ENCODE measurements at places on chromosomes 12 and 14.

DNA sequence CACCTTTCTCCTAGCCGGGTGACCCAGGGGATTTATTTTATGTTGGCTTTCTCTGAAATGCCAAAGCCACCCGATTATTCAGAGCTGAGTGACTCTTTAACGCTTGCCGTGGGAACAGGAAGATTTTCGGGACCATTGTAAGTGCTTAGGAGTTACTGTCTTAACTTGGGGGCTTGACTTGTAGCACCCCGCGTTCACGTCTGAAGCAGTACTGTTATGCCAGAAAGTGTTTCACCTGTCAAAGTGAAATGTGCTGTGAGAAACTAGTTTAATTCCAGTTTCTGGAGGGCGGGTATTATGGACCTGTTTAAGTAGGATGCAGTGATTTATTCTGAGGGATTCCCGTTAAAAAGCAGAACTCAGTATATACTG lies 218 bp downstream of the LYSET start:
- DNase-seq: no peak

GRCh38 chr14:103489621-103490020 lies 33.0 kb downstream of the CKB start:
- DNase-seq: no peak

DNA sequence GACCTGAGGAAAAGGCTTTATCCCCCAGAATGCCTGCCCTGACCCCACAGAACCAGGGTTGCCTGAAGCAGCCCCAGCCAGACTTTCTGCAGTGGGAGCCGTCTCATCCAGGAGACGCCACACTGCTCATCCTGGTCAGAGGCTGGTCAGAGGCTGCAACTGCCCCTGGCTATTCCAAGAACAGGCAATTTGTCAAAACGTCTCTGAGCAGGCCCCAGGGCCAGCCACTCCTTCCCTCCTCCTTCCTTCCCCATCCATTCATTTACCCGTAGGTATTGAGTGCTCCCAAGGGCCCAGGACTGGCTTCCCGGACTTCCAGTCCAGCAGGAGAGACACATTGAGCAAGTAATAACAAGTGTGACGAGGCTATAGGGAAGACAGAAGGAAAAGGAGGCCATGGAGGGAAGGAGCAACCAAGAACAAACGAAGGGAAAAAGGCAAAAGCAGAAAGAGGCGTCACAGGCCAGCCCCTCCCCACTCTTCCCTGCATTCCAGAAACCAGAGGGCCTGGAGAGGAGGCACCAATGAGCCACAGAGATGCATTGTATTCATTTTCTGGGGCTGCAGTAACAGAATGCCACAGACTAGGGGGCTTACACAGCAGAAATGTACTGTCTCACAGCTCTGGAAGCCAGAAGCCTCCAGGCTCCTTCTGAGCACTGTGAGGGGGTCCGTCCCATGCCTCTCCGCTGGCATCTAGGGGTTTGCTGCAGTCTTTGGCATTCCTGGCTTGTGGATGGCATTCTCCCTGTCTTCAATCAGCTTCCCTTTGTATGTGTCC lies 21.0 kb upstream of the CD9 start:
- no peak for DNase-seq

DNA sequence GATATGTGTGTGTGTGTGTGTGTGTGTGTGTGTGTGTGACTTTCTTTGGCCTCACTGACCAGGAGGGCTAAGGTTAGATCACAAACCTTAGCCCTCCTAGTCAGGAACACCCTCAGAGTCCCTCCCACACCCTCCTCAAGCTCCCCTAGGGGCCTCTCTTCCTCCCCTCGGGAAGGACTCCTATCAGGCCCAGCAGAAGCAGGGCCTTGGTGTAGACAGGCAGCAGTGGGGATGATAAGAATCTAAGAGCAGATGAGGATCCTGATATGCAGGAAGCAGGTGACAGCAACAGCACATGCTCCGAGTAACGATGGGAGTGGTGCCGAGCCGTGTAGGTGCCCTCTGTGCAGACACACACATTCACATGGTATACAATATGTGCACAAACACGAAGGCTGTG lies 20.7 kb downstream of the PLEK2 start:
- peak; percentile 7 for DNase-seq

- no peak for DNase-seq
These were observed 119.6 kb downstream of the PLXNC1 start for GRCh38 chr12:94267921-94268471.

DNA sequence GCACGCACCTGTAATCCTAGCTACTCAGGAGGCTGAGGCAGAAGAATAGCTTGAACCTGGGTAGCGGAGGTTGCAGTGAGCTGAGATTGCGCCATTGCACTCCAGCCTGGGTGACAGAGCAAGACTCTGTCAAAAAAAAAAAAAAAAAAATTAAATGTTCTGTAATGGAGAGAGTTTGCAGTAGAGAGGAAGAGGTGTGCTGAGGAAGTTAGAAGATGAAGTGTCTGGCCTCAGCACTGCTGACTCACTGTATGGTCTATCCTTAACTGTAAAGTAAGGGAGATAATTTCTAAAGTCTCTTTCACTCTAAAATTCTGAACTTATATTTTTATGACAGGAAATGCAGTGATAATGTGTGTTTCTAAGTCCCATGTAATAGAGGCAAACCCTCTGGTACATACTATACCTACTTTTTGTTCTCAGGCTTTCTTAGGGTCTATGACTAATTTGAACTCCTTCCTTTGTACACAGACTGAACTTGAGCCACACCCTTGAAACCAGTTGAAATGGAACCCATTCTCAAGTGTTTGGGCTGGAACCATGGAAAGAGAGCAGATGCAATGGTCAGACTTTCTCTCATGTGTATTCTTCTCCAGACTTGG lies 278.1 kb upstream of the FAR2 start:
- DNase-seq: no peak

GRCh38 chr12:597926-598568 lies 65.2 kb downstream of the NINJ2 start:
- DNase-seq: no peak

GRCh38 chr14:96624661-96625425 lies 122.7 kb downstream of the PAPOLA start:
- DNase-seq: no peak

DNA sequence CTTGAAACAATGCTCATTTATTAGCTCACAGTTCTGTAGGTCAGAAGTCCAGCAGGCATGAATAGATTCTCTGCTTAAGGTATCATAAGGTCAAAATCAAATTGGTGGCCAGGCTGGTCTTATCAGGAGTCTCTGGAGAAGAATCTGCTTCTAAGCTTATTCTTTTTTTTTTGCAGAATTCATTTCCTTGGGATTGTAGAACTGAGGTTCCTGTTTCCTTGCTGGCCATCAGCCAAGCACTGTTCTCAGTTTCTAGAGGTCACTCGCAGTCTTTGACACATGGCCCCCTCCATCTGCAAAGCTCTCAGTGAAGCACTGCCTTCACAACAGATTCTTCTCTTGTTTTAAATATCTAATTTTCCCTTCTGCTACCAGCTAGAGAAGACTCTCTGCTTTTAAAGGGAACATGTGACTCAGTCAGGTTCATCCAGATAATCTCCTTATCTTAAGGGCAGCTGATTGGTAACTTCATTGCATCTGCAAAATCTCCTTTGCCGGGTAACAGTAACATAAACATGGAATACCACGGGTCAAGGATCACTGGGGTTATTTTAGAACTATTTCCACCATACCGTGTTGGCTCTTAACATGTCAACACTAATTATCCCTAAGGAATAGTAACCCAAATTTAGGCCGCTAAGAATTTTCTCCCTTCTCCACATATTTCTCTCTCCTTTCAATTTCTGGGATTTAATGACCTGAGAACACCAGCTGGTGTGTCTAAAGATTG lies 25.3 kb downstream of the RHOJ start:
- no peak for DNase-seq

GRCh38 chr12:50937653-50938052 lies 14.7 kb upstream of the HIGD1C start:
- DNase-seq: no peak

DNA sequence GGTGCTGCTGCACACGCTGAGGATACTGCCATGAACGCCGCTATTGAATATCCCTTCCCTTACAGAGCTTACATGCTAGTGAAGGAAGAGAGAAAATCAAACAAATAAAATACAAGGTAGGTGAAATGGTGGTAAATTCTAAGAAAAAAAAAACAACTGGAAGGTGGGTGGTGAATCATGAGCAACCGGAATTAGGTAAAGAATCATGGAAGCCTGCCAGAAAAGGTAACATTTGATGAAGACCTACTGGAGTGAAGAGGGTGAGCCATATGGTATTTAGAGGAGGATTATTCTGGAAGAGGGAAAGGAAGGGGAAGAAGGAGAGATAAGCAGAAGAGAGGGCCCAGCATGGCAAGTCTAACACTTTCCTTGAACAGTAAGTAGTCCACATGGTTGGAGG lies 76.1 kb downstream of the LRIG3 start:
- no peak for DNase-seq

DNA sequence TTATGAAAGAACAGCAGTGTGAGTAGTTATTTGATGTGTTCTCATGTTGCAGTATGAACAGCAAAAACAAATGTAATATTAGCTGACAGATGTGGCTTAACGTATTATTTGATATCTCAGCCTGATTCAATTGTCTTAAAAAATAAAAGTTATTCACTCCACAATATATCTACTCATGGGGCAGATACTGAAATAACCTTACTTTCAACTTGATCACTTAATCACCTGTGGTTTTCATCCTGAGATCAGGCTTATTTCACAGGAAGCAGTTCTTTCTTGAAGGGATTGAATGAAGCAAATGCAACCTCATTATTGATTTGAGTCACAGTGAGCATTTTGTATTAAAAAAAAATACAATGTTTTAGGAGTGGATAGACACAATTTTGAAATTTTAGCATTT lies 90.3 kb downstream of the AKAP6 start:
- no peak for DNase-seq

DNA sequence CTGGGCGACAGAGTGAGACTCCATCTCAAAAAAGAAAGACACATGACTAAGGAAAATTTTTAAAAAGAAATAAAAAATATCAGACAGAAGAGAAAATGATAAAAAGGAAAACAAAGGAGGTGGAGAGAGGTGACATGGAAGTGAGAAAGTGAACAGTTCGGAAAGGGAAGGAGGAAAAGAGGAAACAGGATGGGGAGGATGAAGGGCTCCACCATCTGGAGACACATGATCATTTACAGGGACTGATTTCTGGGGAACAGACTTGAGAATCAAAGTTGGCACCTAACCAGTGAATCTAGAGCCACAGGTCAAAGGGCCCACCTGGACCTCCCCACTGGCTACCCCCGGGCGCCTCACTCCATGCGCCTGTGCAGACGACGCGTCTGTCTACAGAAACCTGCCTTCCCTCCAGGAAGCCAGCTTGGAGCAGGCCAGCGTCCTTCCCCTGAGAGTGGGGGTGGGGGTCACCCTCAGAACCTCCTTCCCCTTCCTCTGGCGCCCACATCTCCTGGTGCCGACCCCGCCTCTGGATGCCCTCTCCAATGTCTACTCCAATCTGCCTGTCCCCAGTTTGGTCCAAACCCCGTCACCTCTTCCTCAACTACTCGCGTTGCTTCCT lies 60.5 kb downstream of the AMN start:
- DNase-seq: no peak

DNA sequence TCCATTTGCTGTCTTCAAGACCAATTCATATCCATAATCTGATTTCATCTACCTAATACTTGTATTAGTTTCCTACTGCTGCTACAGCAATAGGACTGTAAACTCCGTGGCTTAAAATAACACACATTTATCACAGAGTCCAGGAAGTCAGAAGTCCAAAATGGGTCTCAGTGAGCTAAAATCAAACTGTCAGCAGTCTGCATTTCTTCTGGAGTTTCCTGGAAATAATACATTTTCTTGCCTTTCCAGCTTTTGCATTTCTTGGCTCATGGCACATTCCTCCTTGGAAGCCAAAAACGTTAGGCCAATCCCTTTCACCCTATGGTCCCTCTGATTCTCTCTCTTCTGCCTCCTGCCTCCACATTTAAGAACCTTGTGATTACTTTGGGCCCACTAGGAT lies 239.8 kb downstream of the PRKD1 start:
- no peak for DNase-seq

DNA sequence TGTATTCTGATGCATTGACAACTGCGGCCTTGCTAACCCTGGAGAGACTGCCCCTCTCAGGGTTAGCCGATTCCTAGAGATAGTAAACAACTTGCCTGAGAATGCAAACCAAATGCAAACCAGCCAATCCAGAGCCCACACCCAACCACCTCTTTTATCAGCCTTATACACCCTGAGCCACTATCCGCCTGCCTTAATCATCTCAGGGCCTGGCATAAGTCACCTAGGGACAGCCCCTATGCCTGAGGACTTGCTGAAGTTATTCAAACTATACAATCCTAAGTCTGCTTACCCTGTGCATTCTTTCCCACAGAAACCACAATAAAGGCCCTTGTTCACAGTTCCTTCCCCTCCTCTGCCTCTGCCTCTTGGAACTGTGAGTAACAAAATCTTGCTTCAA lies 177.2 kb downstream of the KCNA5 start:
- no peak for DNase-seq

DNA sequence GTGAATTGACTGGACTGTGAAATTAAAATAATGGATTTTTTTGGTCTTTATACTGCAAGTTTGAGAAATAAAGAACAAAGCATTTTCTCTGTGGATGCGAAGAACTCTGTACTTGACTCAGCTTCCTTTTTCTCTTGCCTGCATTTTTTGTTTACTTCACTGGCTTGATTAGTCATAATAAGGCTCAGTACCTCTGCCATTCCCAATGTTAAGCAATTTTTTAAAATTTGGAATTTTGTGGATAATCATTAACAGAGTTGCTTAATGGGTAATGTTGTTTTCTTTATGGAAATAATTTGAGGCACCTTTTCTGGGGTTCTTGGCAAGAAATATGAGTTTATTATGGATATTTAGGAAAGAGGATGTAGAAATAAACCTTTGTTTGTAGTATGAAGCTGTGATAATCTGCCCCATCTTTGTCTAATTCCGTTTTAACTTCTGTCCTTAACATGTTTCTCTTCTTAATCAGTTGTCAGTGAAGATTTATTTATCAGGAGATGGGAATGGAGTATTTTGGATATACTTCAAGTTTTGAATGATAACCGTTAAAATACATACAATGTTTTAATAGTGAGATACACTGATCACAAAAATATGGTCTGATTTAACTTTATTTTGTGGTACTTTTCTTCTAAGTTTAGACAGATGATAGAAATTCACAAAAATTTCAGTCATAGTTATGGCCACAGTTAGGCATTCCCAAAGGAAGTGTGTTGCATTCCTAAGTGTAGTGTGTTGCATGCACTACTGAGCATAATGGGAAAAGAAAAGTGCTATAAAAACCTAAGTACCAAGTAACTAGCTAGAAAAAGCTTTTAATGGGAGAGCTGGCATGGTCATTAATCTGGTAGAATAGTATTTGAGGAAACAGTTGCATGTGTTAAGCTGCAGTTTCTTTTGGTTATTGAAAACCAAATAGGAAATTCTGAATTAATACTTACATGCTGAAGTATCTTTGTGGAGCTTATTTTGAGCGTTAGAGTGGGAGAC lies 27.7 kb downstream of the WNK1 start:
- no peak for DNase-seq
